ENCODE measurements at places on chromosomes 5 and 9.

GRCh38 chr9:127652733-127653132 is 40.7 kb downstream of the STXBP1 start:
- DNase-seq = no peak

- peak; percentile 6 for DNase-seq
Observed at GRCh38 chr9:21336457-21336856, 1.3 kb upstream of the KLHL9 start.

DNA sequence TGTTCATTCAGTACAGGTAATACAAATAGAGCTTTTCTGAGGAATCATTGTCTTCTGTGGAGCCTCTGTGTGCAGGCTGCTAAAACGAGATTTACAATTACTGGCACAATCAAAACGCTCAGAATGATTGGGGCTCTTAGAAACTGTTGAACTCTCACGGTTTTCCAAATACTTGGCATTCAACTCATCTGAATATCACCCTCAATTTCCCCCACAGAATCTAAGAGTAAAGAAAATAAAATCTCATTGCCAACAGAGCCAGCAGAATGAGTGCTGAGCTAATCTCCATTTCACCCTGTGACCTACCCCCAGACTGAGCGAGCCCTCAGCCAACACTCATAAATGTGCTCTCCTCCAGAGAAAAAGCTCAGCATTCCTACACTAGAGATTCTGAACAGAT is 35.3 kb upstream of the TMED7 start:
- DNase-seq = no peak

- no peak for DNase-seq
Observed at GRCh38 chr5:77616920-77617319, 21.6 kb downstream of the OTP start.

DNA sequence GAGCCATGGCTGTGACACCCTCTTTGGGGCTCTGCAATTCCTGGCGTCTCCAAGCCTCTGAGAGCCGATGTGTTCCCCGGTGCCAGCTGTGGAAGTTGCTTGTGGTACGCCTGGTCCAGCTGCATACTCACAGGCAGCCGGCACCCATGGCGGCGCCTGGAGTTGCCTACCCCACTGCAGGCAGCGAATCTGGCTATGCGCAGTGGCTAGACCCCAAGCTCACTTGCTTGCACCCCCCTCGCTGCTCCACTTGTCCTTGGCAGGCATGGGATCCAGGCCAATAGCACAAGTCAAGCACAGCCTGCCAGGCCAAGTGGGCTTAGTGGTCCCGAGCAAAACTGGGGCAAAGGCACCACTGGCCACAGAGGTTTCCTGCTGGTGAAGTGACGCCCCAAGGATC is 24.7 kb upstream of the GABRA6 start:
- no peak for DNase-seq

- DNase-seq = no peak
Observed at GRCh38 chr9:16010221-16010620, 457.4 kb downstream of the CCDC171 start.

DNA sequence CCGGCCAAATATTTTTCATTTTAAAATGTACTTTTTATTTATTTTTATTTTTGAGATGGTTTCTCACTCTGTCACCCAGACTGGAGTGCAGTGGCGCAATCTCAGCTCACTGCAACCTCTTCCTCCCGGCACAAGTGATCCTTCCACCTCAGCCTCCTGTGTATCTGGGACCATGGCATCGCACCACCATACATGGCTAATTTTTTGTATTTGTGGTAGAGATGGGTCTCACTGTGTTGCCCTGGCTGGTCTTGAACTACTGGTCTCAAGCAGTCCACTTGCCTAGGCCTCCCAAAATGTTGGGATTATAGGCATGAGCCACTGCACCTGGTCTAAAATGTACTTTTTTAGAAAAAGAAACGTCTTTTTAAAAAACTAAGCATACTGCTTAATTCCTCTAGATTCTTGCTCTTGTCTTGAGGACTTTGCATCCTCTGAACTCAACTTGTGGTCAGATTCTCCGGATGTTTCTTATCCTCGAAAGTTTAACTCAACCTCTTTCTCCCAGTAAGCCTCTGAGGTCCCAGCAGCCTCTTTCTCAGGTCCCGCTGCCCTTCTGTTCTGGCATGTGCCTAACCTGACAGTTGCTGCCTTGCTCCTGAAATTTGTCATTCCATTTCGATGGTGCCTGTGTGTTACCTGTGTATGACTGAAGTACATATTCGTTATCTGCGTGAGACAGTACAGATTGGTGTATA is 63.0 kb downstream of the TRIO start:
- no peak for DNase-seq

DNA sequence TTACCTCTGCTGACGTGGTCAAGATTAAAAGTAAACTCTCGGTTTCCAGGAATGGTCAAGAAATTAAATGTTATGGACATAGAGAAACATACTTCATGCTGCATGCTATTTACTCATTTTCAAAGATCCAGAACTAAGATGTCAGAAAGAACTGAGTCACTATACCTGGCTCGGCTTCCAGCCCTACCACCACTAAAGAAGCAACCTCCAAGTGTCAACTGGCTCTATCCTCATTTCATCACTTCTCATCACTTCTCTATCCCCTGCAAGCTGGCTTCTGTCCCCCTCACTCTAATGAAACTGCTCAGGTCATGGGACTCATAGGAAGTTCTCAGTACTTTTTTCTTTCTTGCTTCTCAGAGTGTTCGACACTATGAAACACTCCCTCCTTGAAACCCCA is 116.2 kb downstream of the CDK5RAP2 start:
- no peak for DNase-seq

DNA sequence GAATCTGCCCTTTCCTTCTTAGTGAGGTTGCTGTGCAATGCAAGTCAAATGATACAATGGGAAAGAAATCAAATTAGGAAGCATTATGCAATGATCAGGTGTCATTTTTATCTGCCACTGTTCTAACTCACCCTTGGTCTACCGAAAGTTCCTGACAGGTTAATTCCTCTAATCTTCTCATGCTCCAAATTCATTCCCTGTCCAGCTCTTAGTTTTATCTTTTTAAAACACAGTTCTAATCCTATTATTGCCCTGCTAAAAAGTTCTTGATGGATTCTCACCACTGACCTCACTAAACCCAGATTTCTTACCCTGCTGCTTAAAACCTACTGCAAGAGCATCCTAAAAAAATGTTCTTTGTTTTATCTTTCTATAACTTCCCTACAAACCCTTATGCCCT is 1000.9 kb downstream of the CDH18 start:
- no peak for DNase-seq

- no peak for DNase-seq
Observed at GRCh38 chr9:97394881-97395280, 17.0 kb upstream of the TDRD7 start.
